ENCODE measurements at places on chromosomes 1 and 21.
A peak's percentile ranks its signal among the peaks of the same experiment; 100 is the strongest.

DNA sequence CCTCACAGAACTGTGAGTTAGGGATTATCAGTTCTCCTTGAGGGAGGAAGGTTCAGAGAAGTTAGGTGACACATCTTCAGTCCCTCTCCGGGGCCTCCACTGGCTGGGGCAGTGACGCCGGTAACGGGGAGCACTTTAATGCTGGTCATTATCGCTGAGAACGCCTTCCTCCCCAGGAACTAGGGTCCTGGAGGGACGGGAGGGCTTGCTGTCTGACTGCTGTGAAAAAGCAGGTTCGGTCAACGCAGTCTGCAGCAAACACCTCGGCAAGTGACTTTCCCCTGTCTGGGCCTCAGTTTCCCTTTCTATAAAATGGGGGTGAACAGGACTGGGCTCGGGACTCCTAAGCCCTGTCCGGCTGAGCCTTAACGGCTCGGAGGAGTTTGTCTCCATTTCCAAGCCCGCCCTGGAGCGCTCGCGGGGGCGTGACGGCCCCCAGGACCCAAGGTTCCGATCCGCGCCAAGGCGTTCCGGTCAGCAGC, 341 bp upstream of the TMEM61 start:
- no peak for DNase-seq

DNA sequence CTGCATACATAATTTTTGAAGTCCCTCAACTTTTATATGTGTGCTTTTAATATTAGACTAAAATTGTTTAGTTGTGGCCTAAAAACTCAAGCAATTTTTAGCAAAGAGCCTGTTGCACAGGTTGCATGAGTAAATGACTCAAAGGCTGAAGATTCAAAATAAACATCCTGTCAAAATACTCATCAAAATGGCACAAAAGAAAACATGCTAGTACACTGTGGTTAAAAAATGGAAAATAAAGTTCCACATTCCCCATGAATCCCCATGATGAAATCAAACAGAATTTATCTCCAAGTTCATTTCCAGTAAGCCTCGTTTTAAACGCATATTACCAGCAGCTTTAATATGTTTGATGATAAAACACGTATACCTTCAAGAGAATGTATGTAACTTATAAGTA, 230.1 kb upstream of the MAP1LC3C start:
- no peak for DNase-seq

GRCh38 chr1:151210830-151211229, 12.5 kb downstream of the PIP5K1A start:
- no peak for DNase-seq

GRCh38 chr1:209497729-209498128, 85.8 kb upstream of the CAMK1G start:
- DNase-seq = no peak

- no peak for DNase-seq
These were observed 8.0 kb downstream of the ACBD6 start for GRCh38 chr1:180494370-180494769.

DNA sequence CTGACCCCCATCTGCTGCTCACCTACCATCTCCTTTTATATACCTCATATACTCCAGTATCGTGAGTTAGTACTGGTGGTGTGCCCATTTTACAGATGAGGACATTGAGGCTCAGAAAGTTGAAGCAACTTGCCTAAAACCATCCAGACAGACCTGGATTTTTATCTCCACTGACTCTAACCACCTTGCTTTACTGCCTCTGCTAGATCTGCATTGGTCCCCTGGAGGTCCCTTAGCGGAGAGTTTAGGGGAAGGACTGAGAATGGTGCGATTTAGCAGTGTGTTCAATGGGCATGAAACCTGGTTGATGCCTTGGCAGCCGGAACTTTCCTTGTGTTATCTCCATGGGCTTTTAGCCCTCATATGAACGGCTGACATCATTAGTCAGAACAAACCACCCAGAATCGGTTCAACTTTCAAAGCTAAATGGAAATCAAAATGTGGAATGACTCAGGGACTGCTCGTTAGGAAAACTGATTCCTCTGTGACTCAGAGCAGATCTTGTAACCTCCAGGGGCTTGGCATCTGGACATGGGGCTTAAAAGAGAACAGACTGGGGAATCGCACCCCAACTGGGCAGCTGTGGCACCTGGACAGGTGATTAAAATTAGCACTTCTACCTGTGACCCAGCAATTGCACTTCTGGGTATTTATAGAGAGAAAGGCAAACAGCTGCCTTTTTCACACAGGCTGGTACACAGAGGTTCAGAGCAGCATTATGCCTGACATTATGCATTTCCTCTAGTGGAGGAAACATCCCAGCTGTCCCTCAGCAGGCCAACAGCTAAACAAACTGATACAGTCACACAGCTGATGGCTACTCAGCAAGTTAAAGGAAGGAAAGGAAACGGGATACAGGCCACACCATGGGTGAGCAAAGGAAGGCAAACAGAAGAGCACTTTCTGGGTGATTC, 25.3 kb downstream of the TMEM51 start:
- peak; percentile 95 for DNase-seq

GRCh38 chr1:9688599-9688998, 37.1 kb downstream of the PIK3CD start:
- DNase-seq = no peak

GRCh38 chr1:223261914-223262313, 102.1 kb downstream of the SUSD4 start:
- DNase-seq = no peak

Data from kidney epithelial cell (primary cell).